ENCODE measurements at places on chromosomes 5 and 9. TPM values are rescaled to one million over a fixed set of nuclear protein-coding genes. Genes with fewer than 3 reads are reported as not detected.

Gene CD72
- not detected for total RNA-seq

Gene APBA1
- total RNA-seq, result 12.9 TPM

Gene HINT1
- total RNA-seq, result 260 TPM

Gene RAB3C
- total RNA-seq, result 0.27 TPM

Gene UBE2QL1
- not detected for total RNA-seq
